Lung microvascular endothelial cell (primary cell): ENCODE measurements at places on chromosomes 3 and 15. TPM values are rescaled to one million over a fixed set of nuclear protein-coding genes. Genes with fewer than 3 reads are reported as not detected.

Gene LPCAT4
- total RNA-seq = 1.5 and 2.8 TPM in 2 replicates

Gene GPR176
- total RNA-seq = 2.4 and 14.4 TPM in 2 replicates

Gene CCR2
- total RNA-seq = not detected in 2 replicates

Gene STARD5
- 0.87 and 1.6 TPM in 2 replicates for total RNA-seq

Gene IL17RD
- 0.20 and 0.65 TPM in 2 replicates for total RNA-seq

Gene FBXO40
- under 0.01 TPM in 1 of 2 replicates, not detected in the other for total RNA-seq

Gene GBE1
- 56.0 and 63.4 TPM in 2 replicates for total RNA-seq

Gene EFCC1
- total RNA-seq = 2.6 and 11.5 TPM in 2 replicates

Gene COPB2
- 140 and 174 TPM in 2 replicates for total RNA-seq

Gene KIF15
- total RNA-seq = 1.6 and 4.8 TPM in 2 replicates

Gene THSD4
- 20.2 and 21.4 TPM in 2 replicates for total RNA-seq

Gene CCDC9B
- total RNA-seq = 8.9 and 11.1 TPM in 2 replicates

Gene CLDN1
- 0.20 and 0.44 TPM in 2 replicates for total RNA-seq

Gene CNTN6
- 0.22 TPM in 1 of 2 replicates, not detected in the other for total RNA-seq

Gene GTF2E1
- 22.0 and 29.8 TPM in 2 replicates for total RNA-seq

Gene SCAMP2
- total RNA-seq = 13.7 and 19.2 TPM in 2 replicates

Gene PCSK6
- 20.0 and 38.9 TPM in 2 replicates for total RNA-seq

Gene EOMES
- not detected in 2 replicates for total RNA-seq

Gene PLCL2
- 9.2 and 9.9 TPM in 2 replicates for total RNA-seq

Gene LSAMP
- total RNA-seq = not detected in 2 replicates

Gene SAXO2
- under 0.01 and 0.22 TPM in 2 replicates for total RNA-seq
